ENCODE measurements at places on chromosomes 11 and 22.

DNA sequence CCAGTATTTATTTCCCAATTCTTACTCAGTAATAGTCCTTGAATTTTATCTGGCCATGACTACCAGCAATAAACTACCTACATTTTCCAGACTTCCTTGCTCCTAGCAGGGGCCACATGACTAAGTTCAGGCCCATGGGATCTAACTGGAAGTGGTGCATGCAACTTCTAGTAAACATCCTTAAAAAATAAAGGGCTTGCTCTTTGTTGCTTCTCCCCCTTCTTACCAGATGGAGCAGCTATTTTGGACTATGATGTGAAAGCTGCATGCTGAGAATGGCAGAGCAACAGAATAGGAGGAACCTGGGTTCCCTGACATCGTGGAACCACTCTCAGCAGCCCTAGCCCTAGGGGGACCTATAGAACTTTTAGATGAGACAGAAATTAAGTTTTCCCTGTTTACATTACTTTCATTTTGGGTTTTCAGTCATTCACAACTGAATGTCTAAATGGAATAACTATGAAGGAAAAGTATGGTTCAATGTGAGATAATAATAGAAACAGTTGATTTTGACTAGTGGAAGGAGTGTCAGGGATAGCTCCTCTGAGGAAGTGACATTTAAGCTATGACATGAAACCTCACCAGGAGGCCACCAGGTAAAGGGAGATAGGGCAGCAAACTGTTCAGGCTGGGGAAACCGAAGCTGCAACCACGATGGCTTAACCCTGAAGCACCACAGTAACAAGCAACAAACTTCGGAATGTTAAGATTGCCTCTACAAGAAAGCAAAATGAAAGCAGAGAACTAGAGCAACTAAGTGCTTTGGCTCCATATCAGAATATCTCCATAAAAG lies 48.9 kb downstream of the PHF21A start:
- DNase-seq = no peak

DNA sequence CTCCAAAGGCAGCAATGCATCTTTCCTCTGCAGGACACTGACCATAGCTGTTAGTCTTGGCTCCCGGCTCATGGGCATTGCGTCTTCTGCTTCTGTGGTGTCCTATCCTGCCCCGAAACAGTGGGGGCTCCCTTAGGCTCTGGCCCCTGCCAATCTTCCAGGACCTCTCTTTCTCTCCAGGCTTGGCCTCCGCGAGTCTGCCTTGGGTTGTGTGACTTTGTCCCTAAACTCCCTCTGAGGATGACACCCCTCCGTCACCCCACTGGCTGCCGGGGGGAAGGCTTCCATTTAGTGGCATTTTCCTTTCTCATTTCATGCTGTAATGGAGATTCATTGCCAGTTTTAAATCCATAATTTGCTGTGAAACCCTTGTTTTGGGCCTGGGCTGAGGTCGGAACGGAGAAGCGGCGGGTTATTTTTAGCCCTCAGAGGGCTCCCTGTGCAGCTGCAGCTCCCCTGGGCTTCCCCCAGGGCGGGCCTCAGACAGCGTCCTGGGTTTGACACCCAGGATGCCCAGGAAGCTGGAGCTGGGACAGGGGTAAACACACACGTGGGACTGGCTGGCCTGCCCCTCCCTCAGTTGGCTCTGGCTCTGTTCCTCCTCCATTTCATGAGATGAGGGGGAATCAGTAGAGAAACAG lies 156.1 kb downstream of the ST3GAL4 start:
- DNase-seq = no peak

DNA sequence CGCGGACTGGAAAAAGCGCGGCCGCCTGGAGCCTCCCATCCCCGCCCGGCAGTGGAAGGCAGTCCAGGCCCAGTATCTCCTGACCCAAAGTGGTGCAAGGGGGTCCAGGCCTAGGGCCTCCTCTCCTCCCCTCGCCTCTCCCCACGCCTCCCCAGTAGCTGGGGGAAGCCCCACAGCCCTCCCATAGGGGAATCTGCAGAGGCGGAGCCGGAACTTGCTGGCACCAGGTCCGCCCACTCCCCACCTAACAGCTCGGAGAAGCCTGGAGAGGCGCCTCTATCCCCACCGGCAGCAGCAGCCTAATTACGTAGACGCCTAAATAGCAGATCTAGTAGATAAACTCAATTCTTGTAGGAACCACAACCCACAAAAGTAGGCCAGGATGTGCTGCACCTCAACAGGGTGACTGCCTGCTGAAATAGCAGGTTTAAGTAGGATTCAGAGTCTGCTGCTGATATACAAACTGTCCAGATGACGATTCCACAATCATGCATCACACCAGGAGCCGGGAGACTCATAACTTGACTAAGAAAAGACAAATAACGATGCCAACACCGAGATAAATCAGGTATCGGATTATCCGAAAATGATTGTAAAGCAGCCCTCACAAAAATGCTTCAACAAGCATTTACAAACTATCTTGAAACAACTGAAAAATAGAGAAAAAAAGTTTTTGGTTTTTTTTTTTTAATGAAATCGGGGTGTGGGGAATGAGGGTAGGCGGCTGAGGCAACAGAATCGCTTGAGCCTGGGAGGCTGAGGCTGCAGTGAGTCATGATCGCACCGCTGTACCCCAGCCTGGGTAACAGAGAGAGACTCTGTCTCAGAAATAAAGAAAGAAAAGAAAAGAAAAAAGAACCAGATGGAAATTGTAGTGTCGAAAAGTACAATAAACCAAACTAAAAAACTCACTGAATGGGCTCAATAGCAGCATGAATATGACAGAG lies 11.4 kb upstream of the BRD1 start:
- no peak for DNase-seq

DNA sequence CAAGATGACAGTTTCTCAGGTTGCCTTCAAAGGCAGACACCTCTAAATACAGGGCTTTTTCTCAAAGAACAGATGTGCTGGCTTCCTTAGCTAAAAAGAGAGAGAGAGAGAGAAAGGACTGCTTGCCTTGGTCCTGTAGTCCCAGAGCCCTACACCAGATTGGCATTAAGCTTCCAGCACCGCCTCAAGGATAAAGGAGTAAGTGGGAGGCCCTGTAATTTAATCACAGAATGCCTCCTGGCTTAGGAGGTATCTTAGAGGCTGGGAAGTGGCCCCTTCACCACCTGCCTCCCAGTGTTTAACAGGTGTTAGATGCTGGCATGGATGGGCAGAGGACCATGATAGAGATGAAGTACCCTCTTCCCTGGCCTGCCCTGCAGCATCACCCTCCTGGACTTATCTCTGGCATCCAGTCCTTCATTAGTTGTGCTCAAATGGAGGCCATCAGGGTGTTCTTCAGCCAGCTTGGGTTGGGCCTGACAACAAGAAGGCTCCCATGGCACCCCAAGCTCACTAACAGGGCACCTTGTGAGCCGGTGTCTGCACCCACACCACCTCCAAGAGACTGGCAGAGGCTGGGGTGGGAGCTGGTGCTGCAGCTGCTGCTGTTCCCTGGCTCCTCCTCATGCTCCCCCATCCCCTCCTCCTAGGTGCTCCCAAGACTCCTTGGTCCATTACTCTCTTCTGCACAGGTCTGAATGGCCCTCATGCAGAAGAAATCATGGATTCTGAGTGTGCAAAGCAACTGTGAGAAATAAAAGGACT lies 32.5 kb downstream of the ABCC8 start:
- no peak for DNase-seq

DNA sequence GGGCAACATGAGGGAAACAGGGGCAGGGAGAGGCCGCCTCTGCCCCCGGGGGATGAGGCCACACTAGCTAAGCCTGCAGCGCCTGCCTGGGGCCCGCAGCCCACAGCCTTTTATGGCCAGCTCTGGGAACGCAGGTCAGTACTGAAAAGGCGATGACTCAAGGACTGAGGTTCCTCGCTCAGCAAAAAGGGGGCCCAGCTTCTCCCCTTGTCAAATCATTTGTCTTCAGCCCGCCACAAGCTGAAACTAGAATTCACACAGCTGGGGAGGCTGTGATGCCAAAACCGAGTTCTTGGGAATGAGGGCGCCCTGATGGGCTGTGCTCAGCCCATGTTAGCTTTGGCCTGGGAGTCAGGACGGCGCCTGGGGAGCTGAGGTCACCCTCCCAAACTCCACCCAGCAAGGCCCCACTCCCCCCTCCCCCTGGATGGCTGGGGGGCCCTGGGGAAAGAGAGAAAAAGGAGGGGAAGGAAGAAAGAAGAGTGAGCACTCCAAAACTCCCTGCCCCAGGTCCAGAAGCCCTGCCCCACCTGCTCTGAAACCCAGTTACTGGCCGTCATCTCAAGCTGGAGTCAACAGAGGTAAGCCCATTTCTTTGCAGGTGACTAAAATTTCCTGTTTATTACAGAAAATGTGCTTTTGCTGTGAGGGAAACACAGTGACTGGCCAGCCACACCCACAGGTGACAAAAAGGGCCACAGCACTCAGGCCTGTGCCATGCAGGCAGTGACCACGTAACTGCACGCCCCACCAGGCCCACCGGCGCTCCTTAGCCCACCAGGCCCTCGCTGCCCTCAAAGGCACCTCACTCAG lies 13.7 kb downstream of the EHD1 start:
- no peak for DNase-seq

- no peak for DNase-seq
These were observed 3.3 kb downstream of the PCF11 start for GRCh38 chr11:83159902-83160865.

Measured in cortex of kidney (tissue), 1 donor.